ENCODE measurements at places on chromosomes 12 and 14. TPM values are rescaled to one million over a fixed set of nuclear protein-coding genes. Genes with fewer than 3 reads are reported as not detected.

The FLVCR2 gene
- 6.9 TPM for total RNA-seq

The TMTC1 gene
- 67.0 TPM for total RNA-seq

The APOF gene
- not detected for total RNA-seq

The ZDHHC22 gene
- total RNA-seq, result 0.41 TPM

The P3H3 gene
- total RNA-seq, result 45.5 TPM

The ARHGEF40 gene
- total RNA-seq, result 79.2 TPM

The TAS2R9 gene
- not detected for total RNA-seq

The SYT1 gene
- total RNA-seq, result 1.6 TPM

The AMN gene
- 2.1 TPM for total RNA-seq

The STAC3 gene
- 310 TPM for total RNA-seq

The NEUROD4 gene
- total RNA-seq, result not detected

The GPR84 gene
- total RNA-seq, result not detected

The MYO1H gene
- 0.51 TPM for total RNA-seq

The KCNA5 gene
- total RNA-seq, result 3.7 TPM
